Coronary artery (tissue), 2 donors: ENCODE measurements at places on chromosomes 5 and 9.

DNA sequence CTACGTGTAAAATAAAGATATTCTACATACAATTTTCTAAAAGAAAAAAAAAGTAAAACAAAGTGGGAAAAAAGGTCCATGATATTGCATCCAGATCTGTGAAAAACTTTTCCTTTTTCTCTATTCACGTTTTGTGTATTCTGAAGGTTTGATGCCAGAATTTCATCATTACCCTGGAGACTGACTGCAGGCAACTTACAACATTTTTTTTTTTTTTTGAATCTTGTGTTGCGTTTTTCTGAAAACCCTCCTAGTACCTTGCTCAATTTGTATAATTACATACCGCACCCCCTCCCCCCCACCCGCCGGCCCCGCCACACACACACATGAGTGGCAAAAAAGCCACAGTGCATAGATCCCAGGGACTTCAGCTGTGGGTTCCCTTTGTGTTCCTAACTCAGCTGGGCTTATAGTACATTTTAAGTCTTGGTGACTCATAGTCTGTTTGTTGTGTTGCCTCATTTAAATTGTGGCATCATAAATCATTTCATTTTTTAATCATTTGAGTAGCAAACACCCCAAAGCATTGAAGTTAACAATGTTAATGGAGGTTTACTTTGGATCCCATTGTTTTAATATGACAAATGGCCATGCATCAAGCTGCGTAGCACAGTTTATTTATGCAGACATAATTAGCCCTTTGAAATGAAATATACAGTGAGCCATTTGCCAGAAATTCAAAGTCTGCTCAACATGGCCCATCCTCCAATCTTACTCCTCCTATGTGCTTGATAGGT, 36.0 kb downstream of the PRDM6 start:
- no peak for DNase-seq

GRCh38 chr9:119998614-119999013, 581.4 kb downstream of the CDK5RAP2 start:
- no peak for DNase-seq

DNA sequence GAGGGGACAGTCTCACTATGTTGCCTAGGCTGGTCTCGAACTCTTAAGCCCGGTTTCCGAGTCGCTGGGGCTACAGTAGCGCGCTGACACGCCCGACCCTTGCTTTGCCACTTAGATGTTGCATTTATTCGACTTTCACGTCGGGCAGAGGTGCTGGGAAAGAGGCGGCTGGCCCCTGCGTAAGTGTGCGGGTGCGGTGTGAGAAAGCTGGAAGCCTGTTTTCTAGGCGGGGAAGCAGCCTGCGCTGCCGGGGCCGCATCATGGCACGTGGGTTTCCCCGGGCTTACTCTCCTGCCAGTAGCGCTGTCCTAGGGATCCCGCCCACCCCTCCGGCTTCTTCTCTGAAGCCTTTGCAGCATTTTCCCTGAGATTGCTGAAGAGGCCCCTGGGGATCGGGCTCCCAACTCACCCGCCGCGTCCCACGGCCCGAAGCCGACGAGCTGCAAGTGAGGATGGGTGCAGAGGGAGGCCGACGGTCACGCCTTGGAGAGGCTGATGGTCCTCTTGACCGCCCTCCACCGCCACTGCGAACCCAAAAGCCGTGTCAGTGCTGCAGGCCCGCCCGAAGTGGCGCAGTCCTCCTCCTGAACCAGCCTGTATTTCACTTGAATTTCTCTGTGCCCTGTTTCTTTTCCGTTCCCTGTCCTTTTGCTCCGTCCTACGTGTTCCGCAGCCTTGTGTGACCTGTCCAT, 5.8 kb upstream of the TRIM41 start:
- no peak for DNase-seq

GRCh38 chr5:45437752-45438151, 258.4 kb downstream of the HCN1 start:
- no peak for DNase-seq

GRCh38 chr5:37005252-37005651, 128.7 kb downstream of the NIPBL start:
- no peak for DNase-seq

- no peak for DNase-seq
These were observed 25.3 kb downstream of the EFCAB9 start for GRCh38 chr5:172219296-172219695.

GRCh38 chr9:107866711-107867311, 377.2 kb upstream of the KLF4 start:
- DNase-seq, result no peak

DNA sequence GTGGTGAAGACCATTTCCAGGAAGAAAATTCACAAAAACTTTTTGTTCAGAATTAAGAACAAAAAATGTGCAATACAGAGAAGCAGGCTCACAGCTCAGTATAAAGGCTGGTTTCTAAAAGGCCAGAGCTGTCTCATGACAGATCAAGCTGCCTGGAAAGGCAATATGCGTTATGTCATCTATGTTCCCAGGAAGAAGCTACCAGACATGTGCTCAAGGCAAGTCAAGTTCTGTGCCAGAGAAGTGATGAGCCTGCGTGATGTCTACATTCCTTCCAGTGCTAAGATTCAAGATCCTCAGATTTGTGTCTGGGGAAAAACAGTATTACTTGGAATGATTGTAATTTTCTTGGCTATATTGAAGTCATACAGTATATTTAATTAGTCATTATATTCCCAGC, 104.3 kb downstream of the PDE4D start:
- no peak for DNase-seq

GRCh38 chr5:57718155-57718554, 235.5 kb upstream of the ACTBL2 start:
- no peak for DNase-seq

DNA sequence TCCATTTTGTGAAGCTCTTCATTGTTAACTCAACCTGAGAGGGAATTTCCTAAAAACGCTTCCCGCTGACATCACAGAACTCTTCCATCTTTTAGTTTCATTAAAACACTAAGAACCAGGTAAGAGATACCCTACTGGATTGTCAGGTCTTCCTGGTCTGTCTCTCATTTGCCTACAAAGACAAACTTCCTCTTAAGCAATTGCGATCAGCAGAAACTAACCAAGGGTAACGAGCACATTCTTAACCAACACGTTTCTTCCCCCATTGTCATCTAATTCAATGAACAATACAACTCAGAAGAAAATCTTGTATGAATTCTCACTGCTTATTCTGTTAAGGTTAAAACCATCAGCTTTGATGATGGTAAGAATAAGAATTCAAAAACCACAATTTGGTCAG, 6.6 kb downstream of the FBXW11 start:
- DNase-seq, result no peak

DNA sequence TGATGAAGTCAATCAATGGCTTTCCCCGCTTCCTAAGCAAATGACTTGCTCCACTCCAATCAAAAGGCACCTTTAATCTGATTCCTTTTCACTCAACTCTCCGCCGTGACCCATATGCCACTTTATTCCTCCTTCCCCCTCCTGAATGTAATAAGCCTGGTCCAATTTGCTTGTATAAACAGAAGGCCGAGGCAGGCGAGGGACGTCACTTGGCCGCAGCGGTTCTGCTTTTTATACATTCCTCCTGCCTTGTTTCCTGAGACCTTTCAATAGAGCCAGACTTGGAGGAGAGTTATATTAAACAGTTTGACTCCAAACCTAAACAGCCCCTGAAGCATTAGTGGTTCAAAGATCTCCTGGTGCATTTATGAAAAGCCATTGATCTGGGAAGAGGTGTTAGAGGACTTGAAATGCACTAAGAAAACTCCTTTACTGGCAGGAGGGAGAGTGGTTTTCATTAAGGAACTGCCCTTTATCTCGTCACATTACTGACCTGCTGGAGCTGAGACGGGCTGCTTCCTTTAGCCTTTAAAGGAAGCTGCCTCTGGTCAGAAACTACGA, 273.4 kb downstream of the SLIT3 start:
- no peak for DNase-seq

- DNase-seq, result no peak
These were observed 69.3 kb downstream of the KIAA1958 start for GRCh38 chr9:112555844-112556482.

DNA sequence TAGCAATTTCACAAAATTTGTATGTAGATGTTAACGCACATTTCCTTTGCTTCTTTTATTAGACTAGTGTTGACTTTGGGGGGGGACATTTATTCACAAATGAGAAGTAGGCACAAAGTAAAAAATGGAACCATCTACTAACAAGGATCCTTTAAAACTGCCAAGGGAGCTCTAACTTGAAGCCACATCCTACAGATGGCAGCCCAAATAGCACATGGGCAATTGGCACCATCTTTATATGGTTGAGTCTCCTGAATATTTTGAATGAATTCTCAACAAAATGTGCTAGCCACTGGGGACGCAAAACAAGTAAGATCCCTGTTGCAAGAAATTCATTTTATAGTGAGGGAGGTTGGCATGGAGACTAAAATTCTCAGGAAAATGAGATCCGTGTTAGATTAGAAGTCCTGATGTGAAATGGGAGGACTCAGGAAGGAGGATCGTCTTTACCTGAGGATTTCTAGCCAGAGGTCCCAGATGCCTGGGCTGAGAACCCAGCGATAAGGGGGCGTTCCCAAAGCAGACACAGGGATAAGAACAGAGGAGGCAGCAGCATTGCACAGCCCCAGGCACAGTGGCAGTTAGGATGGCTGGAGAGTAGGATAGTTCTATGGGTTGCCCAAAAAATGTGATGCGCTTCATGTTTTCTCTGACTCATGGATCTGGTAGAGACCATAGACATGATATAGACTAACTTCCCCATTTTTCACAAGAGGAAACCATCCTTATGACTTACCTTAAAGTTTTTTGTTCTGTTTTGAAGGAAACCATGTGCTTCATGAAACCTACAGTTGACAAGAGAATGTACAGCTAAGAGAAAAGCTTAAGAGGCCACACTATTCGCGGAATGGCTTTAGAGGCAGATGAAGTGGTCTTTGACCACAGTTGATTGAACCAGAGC, 37.4 kb downstream of the C9orf152 start:
- DNase-seq, result no peak

DNA sequence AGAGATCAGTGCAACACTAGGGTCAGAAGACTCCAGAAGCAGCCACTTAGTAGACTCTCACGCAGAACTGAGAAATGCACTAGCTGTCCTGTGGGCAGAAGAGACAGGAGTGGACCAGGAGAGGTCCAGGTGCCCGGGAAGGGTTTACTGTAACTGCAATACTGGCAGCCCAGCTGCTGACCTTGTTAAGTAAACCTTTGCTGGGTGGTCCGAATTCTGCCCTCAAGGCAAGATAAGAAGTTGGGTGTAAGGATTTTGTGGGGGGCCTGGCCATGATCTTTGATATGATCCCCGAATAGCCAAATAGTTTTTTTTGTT, 91.3 kb downstream of the PDE6A start:
- DNase-seq, result no peak

GRCh38 chr9:99253772-99254431, 31.8 kb downstream of the SEC61B start:
- DNase-seq, result no peak

- no peak for DNase-seq
These were observed 46.4 kb upstream of the SLCO6A1 start for GRCh38 chr5:102545175-102545574.
